Stimulated activated CD8-positive, alpha-beta memory T cell treated with anti-CD3 and anti-CD28 coated beads, Interleukin-15, amount 100 ng/mL, for 24 hours (primary cell): ENCODE measurements at places on chromosomes 7 and 10.

DNA sequence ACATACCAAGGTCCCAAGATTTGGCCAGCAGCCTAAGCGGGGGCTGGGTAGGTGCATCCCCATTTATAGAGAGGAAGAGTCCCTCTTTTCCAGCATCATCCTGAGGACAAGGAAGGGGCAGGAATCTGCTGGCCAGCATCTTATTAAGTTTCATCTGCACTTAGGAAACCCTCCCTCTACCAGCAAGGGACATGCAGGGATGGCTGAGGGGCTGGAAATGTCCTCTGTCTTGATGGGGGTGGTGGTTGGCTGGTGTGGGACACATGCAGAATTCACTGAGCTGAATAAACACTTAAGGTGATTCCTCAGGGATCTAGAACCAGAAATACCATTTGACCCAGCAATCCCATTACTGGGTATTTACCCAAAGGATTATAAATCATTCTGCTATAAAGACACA, 42.1 kb downstream of the NOD1 start:
- DNase-seq = no peak

GRCh38 chr10:43094085-43094484, 17.2 kb downstream of the RET start:
- DNase-seq = no peak

DNA sequence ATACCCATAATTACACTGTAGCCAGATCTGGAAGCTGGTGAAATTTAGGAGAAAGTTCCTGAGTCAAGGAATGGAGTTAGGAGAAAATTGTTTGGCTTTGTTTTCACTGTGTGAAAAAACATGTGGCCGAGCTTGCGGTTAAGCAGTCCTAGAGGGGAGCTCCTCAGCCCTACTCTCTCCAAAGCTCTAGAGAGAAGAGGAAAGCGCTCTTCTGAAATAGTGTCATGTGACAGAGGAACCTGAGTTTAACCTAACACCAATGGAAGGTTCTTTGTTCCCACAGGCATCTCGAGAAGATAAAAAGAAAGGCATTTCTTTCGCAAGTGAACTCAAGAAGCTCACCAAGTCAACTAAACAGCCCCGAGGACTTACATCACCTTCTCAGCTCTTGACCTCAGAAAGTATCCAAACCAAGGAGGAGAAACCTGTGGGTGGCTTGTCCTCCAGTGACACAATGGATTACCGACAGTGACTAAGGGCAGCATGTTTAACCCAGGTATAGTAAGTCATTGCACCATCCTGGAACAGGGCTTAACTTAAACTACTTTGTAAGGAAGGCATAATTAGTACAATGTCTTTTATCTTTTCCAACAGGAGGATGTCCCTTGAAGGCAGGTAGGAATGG, 38.0 kb downstream of the NOC3L start:
- no peak for DNase-seq

GRCh38 chr10:30537586-30537985, 92.0 kb downstream of the LYZL2 start:
- no peak for DNase-seq

DNA sequence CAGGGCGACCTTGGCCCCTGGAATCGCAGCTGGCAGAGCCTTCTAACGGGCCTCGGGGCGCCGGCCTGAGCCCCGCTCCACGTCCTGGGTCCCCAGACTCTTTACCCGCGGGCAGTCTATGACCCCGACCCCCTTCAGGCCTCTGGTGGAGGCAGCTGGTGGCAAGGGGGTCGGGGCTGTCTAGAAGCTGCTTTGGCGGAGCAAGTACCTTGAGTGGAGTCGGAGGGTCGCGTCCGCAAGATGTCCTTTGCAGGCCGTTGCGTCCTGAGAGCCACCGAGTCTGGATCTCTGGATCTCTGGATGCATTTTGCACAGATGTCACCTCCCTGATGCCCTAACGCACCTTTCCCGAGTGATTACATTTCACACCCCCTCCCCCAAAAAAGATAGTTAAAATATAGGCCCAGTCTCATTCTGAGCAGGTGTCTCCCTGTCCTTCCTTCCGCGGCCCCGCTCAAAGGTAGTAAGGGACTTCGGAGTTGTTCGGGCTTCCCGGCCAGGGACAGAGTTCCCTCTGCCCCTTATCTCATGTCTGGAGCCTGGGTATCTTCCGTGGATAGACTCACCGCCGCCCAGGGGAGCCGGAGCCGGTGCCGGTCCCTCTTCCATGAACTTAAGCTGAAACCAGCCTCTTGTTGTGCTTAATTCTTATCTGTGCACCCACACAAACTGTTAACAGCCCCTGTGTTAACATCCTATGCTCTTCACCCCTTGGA, 457 bp downstream of the ACADSB start:
- peak; percentile 1 for DNase-seq

DNA sequence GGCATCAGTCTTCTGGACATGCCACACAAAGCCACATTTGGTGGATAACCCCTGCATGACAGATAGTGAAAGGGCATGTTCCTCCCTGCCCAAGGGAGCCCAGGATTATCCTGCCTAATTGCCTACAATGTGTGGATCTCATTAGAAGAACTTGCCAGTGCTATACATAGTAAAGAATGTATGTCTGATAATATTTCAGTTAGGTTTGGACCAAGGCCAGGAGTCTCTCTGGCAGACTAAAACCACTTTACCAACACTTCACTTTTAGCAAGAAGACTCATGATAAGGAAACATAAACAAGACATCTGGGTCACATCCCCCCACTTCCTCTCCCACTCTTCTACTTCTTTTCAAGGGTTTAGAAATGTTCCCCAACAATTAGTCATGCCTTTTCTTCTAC, 196.7 kb downstream of the MTERF1 start:
- DNase-seq = no peak

DNA sequence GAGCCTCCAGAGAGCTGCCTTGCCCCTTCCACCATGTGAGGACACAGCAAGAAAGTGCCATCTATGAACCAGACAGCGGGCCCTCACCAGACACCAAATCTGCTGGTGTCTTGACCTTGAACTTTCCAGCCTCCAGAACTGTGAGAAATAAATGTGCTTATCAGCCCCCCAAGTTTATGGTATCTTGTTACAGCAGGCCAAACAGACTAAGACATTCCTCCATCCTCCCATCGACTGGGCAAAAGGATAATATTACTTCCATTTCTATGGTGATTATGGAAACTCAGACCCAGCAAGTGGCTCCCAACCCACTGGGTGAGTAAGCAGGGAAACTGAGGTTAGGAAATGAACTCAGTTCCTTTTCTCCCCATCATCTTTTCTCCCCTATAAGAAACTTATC, 288.4 kb downstream of the KCNMA1 start:
- no peak for DNase-seq

- no peak for DNase-seq
Observed at GRCh38 chr10:24982319-24983112, 30.1 kb upstream of the PRTFDC1 start.

DNA sequence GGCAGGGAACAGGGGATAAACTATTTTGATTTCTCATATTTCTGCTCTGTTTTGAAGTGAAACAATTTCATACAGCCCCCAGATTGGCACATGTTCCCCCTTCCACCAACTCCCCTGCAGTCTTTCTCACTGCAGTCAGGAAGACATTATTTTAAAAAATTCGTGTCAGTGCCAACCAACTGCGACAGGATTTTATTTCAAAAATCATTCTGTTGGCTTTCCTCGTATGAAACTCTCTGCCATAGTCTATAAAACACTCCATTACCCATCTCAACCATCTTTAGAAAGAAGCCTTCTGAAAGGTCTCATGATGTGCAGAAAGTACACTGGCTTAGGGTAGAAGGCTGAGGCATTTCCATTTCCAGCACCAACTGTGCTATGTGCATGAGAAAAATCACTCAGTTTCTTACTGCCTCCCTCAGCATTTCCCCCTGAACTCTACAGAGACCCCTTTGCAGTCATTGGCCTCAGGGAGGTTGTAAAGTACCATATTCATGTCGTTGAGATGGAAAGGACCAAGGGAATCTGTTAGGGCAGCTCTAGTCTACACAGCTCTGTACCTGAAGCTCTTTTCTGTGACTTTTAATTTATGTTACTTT, 46.9 kb downstream of the STEAP1B start:
- DNase-seq = no peak

DNA sequence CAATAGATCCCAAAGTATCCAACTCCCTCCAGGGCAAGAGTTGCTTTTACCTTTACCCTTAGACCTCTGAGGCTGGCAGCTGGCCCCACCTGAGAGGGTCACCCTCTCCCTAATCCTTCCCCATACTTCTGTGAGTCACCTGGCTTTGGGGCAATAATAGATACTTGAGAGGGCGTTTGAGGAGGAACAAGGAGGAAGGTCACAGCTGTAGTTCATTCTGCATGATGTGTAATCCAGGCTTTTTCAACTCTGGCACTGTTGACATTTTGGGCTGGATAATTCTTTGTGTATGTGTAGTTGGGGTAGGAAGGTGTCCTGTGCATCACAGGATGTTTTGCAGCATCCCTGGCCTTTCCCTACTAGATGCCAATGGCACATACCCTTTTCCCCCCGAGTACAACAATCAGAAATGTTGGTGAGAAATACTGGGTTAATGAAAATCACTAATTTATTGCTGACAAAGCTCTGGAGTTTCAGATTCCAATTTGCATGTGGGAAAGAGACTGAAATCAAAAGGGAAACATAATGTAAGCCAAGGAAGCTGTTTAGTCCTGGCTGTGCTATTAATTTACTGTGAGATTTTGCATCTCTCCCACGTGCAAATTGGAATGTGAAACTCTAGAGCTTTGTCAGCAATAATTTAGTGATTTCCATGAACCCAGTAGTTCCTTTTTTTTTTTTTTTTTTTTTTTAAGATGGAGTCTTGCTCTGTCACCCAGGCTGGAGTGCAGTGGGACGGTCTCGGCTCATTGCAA, 3.6 kb downstream of the BLVRA start:
- no peak for DNase-seq

DNA sequence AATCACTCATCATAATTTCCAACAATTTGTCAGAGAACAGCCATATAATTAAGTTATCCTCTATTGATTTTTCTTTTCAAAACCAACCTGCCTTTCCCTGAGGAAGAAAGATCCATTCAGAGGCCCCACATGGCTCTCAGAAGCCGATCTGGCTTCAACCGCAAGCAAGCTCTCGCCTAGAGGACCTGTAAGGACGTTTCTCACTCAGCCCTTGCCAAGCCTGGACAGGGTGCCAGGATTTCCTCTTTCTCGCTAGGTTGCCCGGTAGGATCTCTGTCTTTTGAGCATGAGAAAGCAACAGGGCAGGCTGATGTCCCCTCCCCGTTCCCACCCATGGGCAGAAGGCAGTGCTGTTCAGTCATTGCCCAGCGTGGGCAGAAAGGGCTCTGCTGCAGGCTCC, 13.0 kb downstream of the AIFM2 start:
- no peak for DNase-seq

DNA sequence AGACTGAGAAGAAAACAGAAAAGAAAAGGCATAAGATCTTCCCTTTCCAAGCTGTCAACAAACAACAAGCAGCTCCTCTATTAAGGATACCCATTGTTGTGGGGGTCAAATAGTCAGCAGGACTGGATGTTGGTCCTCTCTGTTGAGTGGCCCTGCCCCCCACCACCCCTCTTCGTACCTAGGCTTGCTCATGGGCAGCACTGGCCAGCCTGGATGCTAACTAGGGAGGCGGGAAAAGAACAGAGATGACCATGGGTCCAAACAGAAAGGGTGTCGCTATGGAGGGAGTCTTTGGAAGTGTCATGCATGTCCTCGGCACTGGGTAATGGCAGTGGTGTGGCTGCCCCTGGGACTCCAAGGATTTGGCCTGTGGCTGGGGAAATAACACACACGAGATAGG, 45.6 kb downstream of the SPDYE5 start:
- no peak for DNase-seq

DNA sequence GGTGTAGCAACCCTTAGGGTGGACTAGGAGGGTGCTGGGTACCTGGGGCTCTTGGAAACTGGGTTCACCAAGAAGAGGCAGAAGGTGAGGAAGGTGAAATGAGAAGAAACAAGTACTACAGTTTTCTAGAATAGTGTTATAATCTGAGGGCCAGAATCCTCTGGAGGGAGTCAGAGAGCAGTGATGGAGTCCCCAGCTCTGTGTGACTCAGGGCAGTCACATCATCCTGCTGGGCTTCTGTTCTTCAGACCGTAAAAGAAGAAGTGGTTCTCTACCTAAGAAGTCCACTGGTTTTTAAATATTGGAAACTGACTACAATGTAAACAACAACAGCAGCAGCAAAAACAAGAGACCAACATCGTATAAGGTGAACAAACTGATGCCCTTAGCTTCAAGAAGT, 197.3 kb downstream of the PRPF18 start:
- no peak for DNase-seq

GRCh38 chr7:37732253-37732652, 48.7 kb downstream of the GPR141 start:
- DNase-seq = no peak

DNA sequence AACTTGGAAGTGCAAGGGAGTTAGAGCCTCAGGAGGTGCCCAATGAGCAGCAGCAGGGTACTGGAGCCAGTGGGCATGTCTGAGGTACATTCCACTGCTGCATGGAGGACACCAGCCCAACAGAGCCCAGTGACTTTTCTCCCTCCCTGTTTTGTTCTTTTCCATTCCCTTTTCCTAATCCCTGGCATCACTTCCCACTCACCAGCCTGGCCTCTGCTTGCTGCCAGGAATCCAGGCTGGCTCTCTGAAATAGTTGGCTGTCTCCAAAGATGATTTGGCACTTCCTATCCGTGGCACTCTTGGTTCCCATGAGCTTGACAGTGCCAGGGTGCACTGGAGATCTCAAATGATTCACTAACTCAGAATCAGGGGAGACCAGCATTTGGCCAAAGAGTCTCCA, 97.7 kb upstream of the ZPBP start:
- no peak for DNase-seq

DNA sequence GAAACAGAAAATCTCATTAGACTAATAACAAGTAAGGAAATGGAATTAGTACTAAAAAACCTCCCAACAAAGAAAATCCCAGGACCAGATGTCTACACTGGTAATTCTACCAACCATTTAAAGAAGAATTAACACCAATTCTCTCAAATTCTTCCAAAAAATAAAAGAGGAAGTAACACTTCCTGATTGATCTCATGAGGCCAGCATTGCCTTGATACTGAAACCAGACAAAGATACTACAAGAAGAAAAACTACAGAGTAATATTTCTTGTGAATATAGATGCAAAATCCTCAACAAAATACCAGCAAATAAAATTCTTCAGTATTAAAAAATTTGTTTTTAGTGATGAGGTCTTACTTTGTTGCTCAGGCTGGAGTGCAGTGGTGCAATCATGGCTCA, 21.3 kb downstream of the GCK start:
- DNase-seq = no peak

GRCh38 chr7:74372511-74373111, 81.1 kb upstream of the GTF2IRD1 start:
- no peak for DNase-seq

GRCh38 chr10:132289439-132289838, 18.3 kb downstream of the STK32C start:
- no peak for DNase-seq

DNA sequence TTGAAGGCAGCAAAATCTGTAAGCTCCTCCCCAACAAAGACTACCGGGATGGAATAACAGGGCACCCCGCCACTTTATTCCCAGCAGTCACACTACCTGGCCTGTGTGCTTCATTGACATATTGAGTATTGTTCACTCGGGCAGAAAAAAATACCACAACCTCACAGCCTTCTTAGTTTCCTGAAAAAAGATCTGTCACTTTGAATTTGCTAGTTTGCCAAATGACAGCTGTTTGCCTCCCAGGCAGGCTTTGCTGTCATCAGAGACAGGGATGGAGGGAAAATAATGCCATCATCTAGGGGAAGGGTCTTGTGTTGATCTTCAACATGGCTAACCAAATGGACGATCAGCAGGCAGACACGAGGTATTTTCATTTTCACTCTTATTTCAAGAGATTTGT, 26.9 kb downstream of the BMPER start:
- no peak for DNase-seq

- DNase-seq = no peak
Observed at GRCh38 chr7:151129960-151130591, 37.4 kb downstream of the GBX1 start.
